ENCODE measurements at places on chromosomes 12 and 14.

GRCh38 chr12:75558287-75558686, 46.9 kb upstream of the KRR1 start:
- no peaks in the 10 kb centered on the region for H3K27me3 ChIP-seq
- H3K36me3 ChIP-seq: no peaks in the 10 kb centered on the region
- H3K27ac ChIP-seq: no peak overlapping the region
- DNase-seq: no peak

DNA sequence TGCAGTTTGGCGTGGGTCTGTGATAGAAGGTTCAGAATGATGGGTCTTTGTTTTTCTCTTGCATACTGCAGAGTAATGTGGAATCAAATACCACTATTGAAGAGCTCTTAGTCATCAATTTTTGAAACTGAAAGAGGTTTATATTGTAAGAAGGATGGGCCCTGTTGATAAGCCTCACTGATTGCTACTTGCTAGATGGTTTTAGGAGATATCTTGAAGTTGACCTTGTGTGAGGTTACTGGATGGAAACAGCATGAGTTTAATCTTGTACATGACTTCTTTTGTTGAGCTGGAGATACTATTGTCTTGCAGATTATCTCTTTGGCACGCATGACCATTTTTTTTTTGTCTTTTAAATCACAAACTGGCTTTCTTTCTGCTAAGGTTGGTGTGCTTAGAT, 13.8 kb downstream of the BICD1 start:
- no peak overlapping the region for H3K4me3 ChIP-seq
- H3K36me3 ChIP-seq: no peaks in the 10 kb centered on the region
- no peak overlapping the region for H3K27ac ChIP-seq
- H3K27me3 ChIP-seq: no peaks in the 10 kb centered on the region

DNA sequence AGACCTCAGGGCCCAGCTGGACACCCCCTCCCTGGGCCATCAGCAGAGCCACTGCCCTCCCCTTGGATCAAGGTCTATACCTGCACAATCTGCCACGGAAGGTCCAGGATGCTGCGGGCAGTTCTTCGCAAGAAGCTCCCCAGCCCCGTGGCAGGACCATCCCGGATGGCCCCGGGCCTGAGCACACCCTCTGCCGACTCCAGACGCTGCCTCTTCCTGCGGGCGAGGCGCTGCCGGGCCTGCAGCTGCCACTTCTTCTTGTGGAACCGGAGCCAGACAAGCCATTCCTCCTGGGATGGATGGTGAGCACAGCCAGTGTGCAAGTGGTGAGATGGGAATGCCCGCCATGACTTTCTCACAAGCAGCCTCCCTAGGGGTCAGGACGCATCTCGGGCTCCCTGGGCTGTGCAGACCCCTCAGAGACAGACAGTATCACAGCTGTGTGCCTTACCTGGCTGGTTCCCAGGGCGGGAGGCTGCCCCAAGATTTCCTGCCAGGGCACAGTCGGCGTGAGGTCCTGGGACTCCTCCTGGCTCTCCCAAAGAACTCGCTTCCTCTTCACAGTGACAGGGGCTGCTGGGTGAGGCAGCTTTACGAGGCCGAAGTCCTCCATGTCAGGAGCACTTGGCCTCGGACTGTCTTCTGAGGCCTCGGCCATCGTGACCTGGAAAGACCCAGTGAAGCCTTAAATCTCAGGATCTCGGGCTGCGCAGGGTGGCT, 30.8 kb downstream of the P2RX2 start:
- peaks cover 12% of the 10 kb centered on the region for H3K36me3 ChIP-seq
- H3K4me1 ChIP-seq: no peaks in the 10 kb centered on the region
- no peaks in the 10 kb centered on the region for H3K27me3 ChIP-seq
- no peak overlapping the region for H3K27ac ChIP-seq
- DNase-seq: no peak

DNA sequence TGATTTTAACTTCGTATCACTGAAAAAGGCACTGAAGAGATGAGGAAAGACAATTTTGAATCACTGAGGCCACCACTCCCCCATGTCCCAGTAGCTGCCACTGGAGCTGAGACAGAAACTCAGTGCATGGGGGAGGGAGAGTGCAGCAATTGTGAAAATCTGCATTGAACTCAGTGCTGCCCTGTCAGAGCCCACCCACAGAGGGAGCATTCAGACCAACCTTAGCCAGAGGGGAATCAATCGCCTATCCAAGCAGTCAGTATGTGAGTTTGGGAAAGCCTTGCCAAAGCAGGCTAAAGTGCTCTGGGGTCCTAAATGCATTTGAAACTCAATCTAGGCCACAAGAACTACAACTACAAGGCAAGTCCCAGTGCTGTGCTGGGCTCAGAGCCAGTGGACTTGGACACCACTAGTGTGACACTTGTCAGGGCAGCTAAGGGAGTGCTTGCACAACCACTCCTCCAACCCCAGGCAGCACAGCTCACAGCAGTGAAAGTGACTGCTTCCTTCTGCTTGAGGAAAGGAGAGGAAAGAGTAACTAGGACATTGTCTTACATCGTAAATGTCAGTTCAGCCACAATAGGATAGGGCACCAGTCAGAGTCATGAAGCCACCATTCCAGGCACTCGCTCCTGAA, 13.3 kb downstream of the RNASE3 start:
- no peaks in the 10 kb centered on the region for H3K27me3 ChIP-seq
- no peak for DNase-seq
- H3K36me3 ChIP-seq: no peaks in the 10 kb centered on the region
- no peak overlapping the region for H3K4me3 ChIP-seq

GRCh38 chr12:101935890-101936746, 58.7 kb downstream of the DRAM1 start:
- H3K4me1 ChIP-seq: no peaks in the 10 kb centered on the region
- no peaks in the 10 kb centered on the region for H3K36me3 ChIP-seq
- no peak overlapping the region for H3K4me3 ChIP-seq
- no peaks in the 10 kb centered on the region for H3K27me3 ChIP-seq
- no peak for DNase-seq

- no peaks in the 10 kb centered on the region for H3K27me3 ChIP-seq
- no peak for DNase-seq
- peak overlapping the region; percentile 71 for H3K4me3 ChIP-seq
- H3K36me3 ChIP-seq: no peaks in the 10 kb centered on the region
- H3K4me1 ChIP-seq: no peaks in the 10 kb centered on the region
Observed at GRCh38 chr12:25051656-25052195, 102.8 kb upstream of the BCAT1 start.

DNA sequence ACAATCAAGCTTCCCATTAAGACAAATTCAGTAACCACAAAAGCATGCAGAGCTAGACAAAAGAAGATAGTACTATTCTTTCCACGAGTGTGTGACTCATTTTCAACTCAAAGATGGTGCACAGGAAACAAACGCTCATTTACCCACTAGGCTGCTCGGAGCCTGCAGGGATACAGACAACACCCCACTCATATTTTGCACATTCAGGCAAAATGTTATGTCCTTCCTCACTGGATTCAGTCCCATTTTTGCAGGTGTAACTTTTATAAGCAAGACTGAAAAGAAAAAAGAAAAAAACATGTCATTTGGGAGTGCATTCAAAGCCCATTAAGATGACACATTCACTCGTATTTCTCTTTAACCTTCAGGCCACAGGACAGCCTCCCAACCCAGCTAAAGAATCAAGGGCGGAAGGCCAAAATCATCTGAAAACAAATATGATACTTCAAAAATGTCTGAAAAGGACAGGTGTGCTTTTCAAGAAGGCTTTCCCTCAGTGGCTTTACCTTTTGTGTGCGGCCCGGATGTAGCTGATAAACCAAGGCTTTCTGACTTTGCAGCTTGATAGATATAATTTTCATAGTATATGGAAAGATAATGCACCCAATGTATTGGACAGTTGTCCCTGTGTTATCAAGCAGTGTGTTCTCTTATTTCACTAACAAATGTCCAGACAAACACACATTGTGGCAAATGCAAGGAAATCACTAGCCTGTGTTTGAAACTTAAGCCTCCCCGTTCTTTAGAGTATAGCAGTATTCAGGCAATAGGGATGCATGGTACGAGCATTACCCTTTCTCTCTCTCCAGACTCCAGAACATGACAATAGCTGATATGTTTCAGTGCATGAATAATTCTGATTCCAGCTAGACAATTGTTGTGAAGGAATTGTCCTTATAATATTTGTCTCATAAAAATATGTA, 147.8 kb upstream of the KRR1 start:
- H3K27ac ChIP-seq: no peak overlapping the region
- no peak for DNase-seq
- peaks cover 29% of the 10 kb centered on the region for H3K4me1 ChIP-seq
- no peaks in the 10 kb centered on the region for H3K36me3 ChIP-seq
- H3K27me3 ChIP-seq: no peaks in the 10 kb centered on the region
- no peak overlapping the region for H3K4me3 ChIP-seq

DNA sequence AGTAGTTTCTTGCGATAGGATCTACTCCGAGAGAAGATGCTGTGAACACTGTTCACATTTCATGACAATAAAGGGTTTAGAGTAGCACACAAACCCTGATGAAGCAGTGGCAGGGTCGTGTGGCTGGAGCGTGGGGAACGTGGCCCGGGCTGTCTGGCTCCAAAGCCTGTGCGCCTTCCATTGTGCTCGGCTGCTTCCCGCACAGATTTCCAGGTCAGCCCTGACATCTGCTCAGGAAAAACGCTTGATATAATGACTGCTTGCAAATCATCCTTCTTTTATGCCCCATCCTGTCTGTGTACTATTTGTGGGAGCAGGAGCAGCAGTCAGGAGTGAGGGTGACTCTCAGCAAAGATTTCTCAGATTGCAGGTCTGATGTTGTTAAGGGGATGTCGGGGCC, 78.6 kb downstream of the EML1 start:
- no peak overlapping the region for H3K27ac ChIP-seq
- no peaks in the 10 kb centered on the region for H3K27me3 ChIP-seq
- no peaks in the 10 kb centered on the region for H3K36me3 ChIP-seq

DNA sequence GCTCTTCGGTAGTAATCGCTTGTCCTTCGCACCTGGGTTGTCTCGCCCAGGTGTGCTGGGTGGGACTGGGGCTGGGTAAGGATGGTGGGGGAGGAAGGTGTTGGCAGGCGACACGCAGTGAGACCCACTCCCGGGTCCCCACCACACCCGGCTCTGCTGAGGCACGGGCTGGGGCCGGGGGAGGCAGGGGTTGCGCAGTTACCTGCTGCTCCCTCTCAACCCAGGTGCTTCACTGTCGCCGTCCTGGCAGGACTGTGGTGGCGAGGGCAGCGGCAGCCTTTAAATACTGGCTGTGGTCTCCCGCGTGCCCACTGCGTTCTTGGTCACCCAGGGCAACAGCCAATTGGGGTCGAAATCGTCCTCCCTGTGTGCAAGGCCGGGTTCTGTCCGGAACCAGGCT, at the start of gene CCER1:
TSS of gene CCER1 (minus strand) at position 256 of the 400 bp plus-strand sequence. CDS start 434 bp downstream, outside the sequence.
- DNase-seq: no peak
- H3K27me3 ChIP-seq: no peaks in the 10 kb centered on the region
- H3K4me3 ChIP-seq: no peak within 1 kb of the TSS
- no peak within 1 kb of the TSS for H3K27ac ChIP-seq
- no peaks in the 10 kb centered on the region for H3K4me1 ChIP-seq
- no peaks in the 10 kb centered on the region for H3K36me3 ChIP-seq

DNA sequence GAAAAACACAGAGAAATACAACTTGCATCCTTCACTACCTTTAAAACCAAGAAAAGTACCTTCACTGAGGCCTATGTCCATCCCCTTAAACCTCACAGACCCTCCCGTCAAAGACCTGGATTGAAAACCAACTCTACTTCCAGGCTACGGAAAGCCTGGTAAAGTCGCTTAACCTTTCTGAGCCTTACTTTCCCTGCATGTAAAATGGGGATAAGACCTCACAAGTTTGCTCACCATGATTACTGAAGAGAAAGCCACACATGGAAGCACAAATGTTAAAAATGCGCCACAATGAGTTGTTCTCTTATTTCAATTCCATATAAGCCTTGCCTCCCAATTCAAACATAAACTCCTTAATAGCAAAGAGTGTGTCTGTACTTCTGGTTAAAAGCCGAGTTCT, 8.4 kb downstream of the ACTN1 start:
- H3K4me3 ChIP-seq: peak overlapping the region; percentile 48
- peaks cover 30% of the 10 kb centered on the region for H3K36me3 ChIP-seq
- no peaks in the 10 kb centered on the region for H3K27me3 ChIP-seq
- H3K4me1 ChIP-seq: peaks cover 100% of the 10 kb centered on the region
- no peak for DNase-seq
- peak overlapping the region; percentile 100 for H3K27ac ChIP-seq

- H3K4me1 ChIP-seq: peaks cover 27% of the 10 kb centered on the region
- no peaks in the 10 kb centered on the region for H3K36me3 ChIP-seq
- DNase-seq: no peak
- H3K27ac ChIP-seq: peak overlapping the region; percentile 31
- H3K4me3 ChIP-seq: no peak overlapping the region
Observed at GRCh38 chr12:104740668-104741067, 217.4 kb downstream of the SLC41A2 start.
